ENCODE measurements at places on chromosomes 5 and 9.

GRCh38 chr9:16535555-16535954 is 334.9 kb downstream of the BNC2 start:
- DNase-seq = no peak

GRCh38 chr5:170635706-170636105 is 131.9 kb downstream of the KCNIP1 start:
- DNase-seq = no peak

- DNase-seq = no peak
Measured at GRCh38 chr9:68822596-68823165, 117.6 kb downstream of the PIP5K1B start.

DNA sequence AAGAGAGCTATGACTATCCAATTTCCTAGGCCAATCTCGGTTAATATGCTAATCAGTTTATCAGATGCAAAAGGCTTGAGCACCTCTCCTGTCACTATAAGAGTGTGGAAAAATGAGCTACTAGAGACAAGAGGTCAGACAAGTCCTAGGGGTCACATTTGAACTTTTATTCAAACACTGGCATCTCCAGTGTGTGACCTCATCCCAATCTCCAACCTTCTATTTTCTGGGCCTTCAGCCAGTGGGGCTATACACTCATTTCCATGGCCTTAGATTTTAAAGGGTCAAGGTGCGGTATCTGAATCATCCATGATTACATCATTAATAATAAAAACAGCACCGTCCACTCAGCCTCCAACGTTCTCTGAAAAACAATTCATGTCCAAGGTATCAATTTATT is 139.6 kb upstream of the LRRTM2 start:
- no peak for DNase-seq

- no peak for DNase-seq
Measured at GRCh38 chr9:125922854-125923253, 175.7 kb downstream of the PBX3 start.

DNA sequence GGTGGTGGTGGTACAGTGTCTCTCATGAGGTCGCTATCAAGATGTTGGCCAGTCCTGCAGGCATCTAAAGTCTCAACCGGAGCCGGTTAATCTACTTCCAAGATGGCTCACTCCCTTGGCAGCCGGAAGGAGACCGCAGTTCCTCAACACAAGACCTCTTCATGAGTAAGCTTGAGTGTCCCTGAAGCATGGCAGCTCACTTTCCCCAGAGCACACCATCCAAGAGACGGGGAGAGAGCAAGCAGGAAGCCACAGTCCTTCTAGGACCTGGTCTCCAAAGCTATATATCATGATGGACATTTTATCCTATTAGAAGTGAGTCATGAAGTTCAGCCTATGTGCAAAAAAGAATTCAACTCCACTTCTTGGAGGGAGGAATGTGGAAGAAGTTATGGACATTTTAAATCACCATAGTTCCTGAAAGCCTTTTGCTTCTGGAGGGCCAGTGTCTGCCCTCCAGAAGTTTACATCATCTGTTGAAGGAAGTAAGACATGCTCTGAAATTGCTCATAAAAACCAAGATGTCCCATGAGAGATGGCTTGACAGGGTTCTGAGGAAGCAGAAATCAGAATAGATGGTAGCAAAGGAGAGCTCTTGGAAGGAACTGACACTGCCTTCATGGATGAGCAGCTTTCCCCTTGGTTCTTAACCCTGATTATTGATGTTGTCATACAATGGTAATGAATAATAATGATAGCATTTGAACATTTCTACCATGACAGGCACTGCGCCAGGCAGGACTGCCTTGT is 21.3 kb downstream of the GALNT10 start:
- DNase-seq = no peak

- no peak for DNase-seq
Measured at GRCh38 chr5:92886751-92887150, 694.3 kb downstream of the NR2F1-AS1 start.

DNA sequence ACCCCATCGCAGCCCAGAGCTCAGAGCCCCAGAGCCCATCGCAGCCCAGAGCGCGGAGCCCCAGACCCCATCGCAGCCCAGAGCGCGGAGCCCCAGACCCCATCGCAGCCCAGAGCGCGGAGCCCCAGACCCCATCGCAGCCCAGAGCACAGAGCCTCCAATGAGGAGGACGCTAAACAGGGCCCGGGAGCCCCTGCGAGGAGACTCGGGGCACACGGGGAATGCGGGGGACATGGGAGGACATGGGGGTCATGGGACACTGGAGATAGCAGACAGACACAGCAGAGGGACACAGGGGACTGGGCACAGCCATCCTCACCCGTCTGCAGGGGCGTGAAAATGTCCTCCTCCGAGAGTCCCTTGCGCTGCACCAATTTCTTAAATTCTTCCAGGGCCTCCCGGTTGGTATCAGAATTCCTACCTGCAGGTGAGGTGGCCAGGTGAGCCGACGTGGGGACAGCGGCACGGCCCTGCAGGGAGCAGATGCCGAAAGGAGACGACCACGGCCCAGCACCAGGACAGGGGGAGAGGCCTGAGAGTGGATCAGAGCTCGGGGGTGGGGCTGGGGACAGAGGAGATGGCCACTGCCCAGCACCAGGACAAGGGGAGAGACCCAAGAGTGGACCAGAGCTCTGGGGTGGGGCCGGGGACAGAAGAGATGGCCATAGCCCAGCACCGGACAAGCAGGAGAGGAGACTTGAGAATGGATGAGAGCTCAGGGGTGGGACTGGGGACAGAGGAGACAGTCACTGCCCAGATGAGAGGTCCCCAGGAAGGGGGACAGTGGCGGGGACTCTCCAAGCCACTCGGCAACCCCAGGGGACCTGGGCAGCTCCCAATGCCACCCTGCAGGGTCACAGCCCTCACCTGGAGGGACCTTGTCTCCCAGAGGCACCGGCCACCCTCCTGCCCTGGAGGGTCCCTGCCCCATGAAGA is 2.8 kb downstream of the OBP2B start:
- DNase-seq = no peak

DNA sequence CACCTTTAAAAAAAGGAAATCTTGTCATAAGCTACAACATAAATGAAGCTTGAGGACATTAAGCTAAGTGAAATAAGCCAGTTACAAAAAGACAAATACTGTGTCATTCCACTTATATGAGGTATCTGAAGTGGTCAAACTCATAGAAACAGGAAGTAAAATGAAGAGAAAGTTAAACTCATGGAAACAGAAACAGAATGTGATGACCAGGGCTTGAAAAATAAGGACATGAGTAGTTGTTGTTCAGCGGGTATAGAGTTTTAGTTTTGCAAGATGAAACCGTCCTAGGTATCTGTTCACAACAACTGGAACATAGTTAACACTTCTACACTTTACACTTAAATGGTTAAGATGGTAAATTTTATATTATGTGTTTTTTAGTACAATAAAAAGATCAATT is 47.8 kb upstream of the SLC1A3 start:
- DNase-seq = peak; percentile 27

GRCh38 chr9:124215368-124215910 is 42.3 kb upstream of the NEK6 start:
- no peak for DNase-seq

GRCh38 chr5:16490911-16491310 is 25.3 kb upstream of the ZNF622 start:
- no peak for DNase-seq

DNA sequence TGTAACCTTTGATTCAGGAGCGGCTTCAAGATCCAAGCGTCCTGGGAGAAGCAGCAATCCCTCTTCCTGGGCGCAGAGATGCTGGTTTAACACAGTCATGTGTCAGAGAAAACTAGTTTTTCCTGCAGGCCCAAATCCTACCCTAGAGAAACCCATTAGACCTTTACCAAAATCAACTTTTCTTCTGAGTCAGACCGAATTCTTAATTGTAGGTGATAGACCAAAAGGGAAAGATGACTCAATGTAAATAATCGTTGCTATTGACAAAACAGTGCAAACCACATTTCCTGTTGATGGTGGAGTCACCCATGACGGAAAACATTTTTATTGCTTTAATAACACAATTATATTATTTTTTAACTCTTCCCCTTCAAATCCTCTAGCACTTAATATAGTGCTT is 40.1 kb downstream of the SLC1A1 start:
- no peak for DNase-seq

DNA sequence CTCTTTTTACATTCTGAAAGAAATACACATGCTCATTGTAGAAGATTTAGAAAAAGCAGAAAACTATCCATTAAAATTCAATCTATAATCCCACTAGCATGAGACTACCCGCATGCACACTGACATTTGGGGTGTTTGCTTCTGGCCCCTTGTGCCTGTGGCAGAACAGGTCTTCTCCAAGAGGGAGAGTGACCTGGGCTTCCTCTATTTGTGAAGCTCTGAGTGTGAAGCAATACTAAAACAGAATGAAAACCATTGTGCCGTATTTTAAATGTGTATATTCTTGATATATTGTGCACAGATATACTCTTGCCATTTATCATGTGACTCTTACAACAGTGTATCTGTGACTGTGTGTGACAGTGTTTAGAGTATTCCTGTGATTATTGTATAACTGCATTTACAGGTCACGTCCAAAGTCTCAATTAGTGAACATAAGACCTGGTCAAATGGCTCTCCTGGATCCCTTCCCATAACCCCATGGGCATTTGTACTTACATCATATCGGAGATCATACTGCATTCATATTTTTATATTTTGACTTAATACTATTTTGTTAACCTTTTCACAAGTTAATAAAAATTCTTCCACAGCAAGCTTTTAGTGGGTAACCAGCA is 14.7 kb upstream of the CPEB4 start:
- DNase-seq = peak; percentile 34

- DNase-seq = no peak
Measured at GRCh38 chr5:148221508-148221907, 16.8 kb upstream of the MARCOL start.

- DNase-seq = no peak
Measured at GRCh38 chr5:76325876-76326491, 77.1 kb upstream of the IQGAP2 start.

GRCh38 chr5:159453209-159453608 is 122.9 kb upstream of the IL12B start:
- no peak for DNase-seq

DNA sequence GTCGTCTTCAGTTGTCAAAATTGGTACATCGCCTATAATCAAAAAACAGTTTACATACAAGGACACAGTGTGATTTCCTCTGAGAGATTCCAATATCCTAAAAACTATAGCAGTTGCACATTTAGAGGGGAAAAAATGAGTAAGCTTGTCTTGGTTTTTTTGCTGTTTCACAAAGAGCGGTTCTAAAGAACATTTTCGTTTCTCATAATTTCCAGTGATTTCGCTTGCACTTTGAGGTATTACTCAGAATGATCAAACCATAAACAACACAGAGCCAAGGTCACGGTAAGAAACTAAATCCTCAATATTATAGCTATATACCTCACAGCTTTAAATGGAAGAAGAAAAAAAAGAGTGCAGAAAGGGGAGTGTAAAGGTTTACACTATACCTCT is 861 bp downstream of the MTX3 start:
- DNase-seq = peak; percentile 3

DNA sequence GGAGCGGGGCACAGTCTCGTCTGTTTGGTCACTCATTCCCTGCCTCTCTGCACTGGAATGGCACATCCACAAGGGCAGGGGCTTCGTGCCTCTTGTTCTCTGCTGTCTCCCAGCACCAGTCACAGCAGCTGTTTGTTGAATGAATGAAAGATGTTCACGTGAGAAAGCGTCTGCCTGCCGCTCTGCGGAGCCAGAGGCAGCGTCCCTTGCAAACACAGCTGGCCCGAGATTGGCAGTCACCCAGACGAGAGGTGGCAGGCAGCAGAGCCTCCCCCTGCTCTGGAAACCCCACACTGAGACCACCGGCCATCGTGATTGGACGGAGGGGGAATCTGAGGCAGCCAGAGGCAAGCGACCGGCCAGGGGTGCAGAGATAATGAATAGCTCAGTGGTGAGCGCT is 6.0 kb upstream of the FAM163B start:
- DNase-seq = no peak

GRCh38 chr5:165630261-165630778 is 2124.9 kb downstream of the MAT2B start:
- peak; percentile 77 for DNase-seq

DNA sequence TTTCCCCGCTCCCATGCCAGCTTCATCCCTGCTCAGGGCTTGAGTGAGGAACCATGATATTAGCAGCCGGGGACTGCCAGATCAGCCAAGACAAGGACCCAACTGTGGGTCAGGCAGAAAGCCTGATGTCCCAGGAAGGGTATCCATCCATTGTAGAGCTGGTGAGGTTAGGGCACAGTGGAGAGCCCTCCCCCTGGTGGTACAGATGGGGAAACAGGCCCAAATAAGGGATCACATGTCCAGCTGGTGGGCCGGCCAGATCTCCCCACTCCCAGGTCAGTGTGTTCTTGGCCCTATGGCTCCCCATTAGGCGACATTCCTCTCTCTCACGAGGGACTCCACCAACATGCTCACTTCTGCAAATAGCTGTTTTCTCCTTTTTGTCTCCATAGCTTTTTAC is 9.0 kb downstream of the CDX1 start:
- DNase-seq = peak; percentile 41

DNA sequence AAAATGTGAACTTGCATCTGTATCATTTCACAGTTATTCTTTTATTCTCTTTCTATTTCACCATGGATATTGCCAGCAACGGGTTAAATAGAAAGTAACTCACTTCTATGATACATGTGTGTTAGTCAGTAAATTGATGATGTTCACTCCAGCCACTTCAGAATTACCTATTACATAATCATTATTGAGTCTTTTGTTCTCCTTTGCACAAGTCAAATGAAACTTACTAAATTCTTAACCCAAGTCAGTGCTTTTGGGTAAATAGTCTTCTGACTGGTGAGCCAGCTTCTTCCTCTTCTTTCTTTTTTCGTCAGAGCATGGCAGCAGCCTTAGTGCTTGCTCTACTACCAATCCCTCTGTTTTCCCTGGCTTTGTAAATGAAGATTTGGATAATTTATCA is 344.3 kb downstream of the RAB3C start:
- peak; percentile 10 for DNase-seq

DNA sequence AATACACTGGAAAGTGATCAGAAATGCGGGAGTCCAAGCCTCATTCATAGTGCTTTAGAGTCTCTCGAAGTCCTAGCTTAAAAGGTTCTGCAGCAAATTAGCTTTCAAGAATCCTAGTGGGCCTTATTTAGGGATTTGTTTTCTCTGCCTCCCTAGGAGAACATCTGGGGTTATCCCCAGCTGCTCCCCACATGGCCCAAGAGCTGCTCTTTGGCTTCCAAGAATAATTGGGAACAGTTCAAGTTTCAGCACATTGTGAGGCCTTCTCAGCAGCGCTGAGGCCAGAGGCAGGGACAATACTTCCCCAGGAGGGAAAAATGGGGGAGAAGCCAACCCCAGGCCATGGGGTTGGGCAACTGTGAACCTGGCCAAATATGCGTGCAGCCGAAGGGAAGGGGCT is 108.7 kb downstream of the LIFR start:
- DNase-seq = no peak
